ENCODE measurements at places on chromosomes 5 and 9. TPM values are rescaled to one million over a fixed set of nuclear protein-coding genes. Genes with fewer than 3 reads are reported as not detected.

Gene ECSCR
- total RNA-seq, result 42.9 TPM

Gene PTGS1
- 72.2 TPM for total RNA-seq

Gene INSL6
- total RNA-seq, result not detected

Gene DPYSL3
- total RNA-seq, result 449 TPM

Gene IFNK
- total RNA-seq, result not detected

Gene AGXT2
- total RNA-seq, result not detected

Gene RHOBTB3
- 93.6 TPM for total RNA-seq

Gene FNIP1
- total RNA-seq, result 52.7 TPM

Gene C5orf34
- total RNA-seq, result 1.3 TPM

Gene BTNL9
- total RNA-seq, result 9.6 TPM

Gene AQP3
- 12.7 TPM for total RNA-seq

Gene CAVIN4
- total RNA-seq, result 0.33 TPM

GRCh38 chr9:136349546-136349945 is 14.0 kb downstream of the DNLZ start:
- no peak for DNase-seq

GRCh38 chr5:33850100-33850594 is 41.6 kb downstream of the ADAMTS12 start:
- DNase-seq, result no peak

- DNase-seq, result no peak
These were observed 353.5 kb upstream of the POU5F2 start for GRCh38 chr5:94094793-94095441.

DNA sequence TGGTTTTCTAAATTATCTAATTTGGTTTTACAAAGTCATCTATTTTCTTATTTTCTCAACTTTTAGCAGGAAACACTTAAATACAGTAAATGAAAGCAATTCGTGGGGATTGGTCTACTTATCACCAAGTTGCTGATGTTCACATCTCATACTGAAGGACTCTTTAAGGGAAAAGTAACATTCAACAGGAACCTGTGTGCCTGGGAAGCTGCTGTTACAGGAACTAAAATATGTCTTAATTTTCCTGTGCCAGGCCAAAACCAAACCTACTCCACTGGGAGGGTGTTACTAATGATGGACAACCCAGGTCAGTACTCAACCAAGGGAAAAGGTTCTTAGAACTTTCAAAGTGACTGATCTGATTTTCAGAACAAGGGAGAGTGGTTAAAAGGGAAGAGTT is 5.3 kb downstream of the ISCA1 start:
- DNase-seq, result no peak

DNA sequence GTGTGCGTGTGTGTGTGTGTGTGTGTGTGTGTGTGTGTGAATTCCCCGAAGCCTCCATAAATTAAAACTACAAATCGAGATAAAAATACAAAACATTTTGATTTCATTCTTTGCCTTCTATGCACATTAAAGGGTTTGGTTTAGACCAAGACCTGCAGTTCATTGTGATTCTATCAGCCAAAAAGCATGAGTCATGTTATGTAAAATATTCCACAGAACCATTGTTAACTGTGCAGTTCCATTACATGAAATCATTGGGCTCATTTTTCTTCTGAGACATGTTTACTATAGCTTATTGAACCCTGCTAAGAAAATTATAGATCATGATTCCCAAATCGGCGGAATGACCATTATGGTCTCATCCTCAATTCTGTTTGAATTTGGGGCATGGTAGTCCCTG is 11.7 kb downstream of the CAVIN4 start:
- no peak for DNase-seq

DNA sequence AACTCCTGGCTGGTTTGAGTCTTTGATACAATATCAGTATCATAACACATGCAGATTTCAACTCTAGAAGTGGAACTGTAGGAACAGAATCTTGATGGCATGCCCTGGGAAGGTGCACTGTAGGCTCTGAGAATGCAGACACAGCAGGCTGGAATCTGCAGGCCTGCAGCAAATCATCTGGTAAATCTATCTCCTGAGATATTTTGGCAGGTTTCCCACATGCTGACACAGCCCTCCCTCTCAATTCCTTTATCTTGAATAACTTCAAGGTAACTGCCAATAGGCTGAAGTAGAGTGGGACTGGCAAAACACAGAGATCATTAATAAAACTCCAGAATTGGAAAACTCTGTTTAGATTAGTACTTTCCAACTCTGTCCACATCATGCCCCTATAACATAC is 177.8 kb upstream of the PCSK5 start:
- DNase-seq, result no peak

DNA sequence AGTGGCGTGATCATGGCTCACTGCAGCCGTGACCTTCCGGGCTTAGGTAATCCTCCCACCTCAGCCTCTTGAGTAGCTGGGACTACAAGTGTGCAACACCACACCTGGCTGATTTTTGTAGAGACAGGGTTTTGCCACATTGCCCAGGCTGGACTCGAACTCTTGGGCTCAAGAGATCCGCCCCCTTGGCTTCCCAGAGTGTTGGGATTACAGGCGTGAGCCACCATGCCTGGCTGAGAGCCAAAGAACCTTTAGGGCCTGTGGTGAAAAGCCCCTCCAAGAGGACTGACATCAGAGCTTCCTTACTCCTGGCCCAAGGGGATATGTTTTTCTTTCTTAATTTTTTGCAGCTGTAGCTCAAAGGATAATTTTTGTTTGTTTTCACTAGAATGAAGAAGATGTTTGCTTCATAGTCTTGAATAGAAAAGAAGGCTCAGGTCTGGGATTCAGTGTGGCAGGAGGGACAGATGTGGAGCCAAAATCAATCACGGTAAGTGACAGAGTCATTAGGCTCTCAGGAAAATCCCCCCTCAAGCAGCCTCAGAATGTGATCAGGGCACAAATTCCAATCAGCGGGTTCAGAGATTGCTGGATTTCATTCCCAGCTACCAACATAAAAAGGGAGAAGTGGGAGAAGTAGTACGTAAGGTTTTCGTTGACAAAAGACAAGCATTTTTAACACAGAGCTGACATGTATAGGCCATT is 77.1 kb downstream of the GOLPH3 start:
- DNase-seq, result peak; percentile 45

DNA sequence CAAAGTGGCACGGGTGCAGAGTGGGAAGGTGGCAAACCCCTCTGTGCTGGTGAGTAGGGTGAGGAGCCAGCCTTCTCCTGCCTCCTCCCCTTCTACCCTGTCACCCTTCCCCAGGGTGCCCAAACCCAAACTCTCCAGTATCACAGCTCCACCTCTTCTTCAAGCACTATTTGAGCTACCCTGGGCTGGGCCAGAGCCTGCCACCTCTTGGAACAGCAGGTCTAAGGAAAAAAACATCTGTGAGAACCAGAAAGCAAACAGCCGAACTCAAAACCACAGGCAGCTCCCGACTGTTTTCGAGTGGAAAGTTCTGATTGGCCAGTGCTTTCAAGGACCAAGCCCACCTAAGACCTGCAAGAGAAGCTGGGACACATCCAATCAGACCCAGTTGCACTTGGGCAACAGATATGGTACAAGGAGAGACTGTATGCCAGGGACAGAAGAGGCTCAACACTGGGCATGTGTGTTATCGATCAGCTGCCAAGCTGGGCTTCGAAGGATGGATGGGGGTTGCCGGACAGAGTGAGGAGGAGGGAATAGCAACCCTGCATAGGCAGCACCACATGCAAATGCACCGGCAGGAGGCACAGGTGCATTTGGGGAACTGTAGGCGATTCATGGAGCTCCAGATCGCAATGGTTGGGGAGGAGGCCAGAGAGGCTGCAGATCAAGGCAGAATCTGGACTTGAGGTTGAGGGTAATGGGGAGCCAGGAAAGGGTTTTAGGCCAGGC is 19.7 kb downstream of the ACSL6 start:
- no peak for DNase-seq

GRCh38 chr9:134923466-134923865 is 5.8 kb upstream of the FCN1 start:
- DNase-seq, result no peak

DNA sequence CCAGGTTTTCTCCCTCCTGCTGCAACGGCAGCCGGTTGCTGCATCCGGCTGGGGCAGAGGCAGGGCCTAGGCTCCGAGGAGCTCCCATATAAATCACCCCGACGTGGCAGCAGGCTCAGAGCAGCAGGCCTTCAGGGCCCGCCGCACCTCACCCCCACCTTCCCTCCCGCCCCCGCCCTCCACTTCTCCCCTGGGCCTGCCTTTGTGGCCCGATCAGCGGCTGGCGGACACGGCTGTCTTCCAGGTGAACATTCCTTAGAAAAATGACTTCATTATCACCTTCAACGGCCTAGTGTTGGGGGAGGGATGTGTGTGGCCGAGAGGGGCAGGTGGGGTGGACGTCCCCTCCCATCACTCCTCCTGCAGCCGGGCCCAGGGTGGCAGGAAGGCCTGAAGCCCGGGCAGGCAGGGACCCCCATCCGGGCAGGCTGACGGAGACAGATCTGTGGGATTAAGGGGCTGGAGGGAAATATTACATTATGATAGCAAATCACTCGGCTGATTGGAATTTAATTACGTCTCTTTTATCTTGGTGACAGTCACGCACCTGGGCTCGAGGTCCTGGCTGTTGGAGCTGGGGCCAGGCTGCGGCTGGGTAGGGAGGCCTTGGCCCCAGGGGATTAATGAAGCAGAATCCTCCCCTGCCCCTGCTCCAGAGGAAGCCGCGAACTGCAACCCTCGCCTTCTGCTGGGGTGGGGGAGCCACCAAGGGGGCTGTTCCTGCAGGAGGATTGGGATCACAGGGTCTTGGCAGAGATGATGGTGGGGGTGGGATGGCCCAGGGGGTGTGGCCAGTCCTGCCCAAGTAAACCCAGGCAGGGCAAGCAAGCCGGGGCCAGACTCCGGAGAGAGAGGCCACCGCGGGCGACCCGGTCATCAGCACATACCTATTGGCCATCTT is 38.4 kb upstream of the RXRA start:
- DNase-seq, result no peak

DNA sequence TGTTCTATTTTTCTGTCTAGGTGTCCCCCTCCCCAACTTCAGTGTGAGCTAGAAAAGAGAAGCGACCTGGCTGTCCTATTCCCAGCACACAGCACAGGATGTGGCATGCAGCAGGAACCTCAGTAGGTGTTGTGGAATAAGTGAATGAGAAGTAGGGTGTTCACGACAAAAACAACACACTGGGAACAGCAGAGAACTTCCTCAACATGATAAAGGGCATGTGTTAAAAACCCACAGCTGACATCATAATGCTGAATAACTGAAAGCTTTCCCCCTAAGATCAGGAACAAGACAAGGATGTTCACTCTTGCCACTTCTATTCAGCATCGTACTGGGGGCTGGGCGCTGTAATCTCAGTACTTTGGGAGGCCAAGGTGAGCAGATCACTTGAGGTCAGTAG is 155.6 kb upstream of the ZNF618 start:
- no peak for DNase-seq

GRCh38 chr9:75592586-75592985 is 297.9 kb upstream of the PCSK5 start:
- peak; percentile 21 for DNase-seq

GRCh38 chr5:135102716-135103574 is 68.9 kb upstream of the PITX1 start:
- DNase-seq, result no peak

- DNase-seq, result no peak
These were observed 259.8 kb downstream of the ANXA1 start for GRCh38 chr9:73411494-73411893.

- no peak for DNase-seq
These were observed 17.4 kb upstream of the ASPN start for GRCh38 chr9:92499701-92500100.

DNA sequence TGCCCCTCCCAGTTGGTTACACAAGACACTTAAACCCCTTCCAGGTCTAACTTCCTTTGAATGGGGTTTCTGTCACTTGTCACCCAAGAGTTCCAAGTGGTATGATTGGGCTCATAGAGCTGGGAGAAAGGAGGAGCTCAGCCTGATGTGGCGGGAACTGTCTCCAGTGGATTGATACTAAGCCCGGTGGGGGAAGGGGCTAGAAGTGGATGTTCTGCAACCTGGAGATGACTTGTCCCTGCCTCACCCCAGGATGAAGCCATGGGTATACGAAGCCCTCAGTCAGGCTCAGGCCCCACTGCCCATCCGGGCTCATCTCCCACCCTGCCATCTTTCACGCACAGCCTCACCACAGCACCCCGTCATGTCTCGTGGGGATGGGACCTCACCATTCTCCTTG is 203.9 kb downstream of the CDK5RAP2 start:
- DNase-seq, result no peak

GRCh38 chr5:146947181-146947941 is 68.8 kb upstream of the PPP2R2B start:
- DNase-seq, result no peak

- DNase-seq, result no peak
These were observed 104.1 kb downstream of the DROSHA start for GRCh38 chr5:31427724-31428309.

DNA sequence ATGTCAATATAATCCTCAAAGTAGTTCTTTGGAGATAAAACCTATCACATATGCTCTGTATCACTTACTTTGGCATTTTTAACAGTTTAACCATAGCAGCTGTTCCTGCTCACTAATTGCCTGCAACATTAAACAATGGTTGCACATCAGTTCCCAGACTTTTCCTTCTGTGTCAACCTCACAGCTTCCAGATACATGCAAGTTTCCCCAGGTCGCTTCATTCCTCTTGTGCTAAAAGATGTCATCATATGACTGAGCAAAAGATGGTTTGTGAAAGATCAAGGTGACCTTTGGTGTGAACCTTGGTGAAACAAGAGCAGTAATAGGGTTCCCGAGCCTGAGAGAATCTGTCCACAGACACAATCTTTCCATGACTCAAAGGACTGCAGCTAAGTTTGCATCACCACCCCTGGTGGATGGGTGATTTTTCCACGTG is 500.4 kb upstream of the PAPPA start:
- DNase-seq, result no peak

- DNase-seq, result no peak
These were observed 358.2 kb upstream of the DMAC1 start for GRCh38 chr9:8157683-8158324.

GRCh38 chr9:121538221-121538620 is 38.6 kb upstream of the GGTA1 start:
- DNase-seq, result no peak

GRCh38 chr5:137954131-137954879 is 65.0 kb downstream of the PKD2L2 start:
- no peak for DNase-seq
